Suprapubic skin (tissue), 4 donors: ENCODE measurements at places on chromosomes 7 and 10.

DNA sequence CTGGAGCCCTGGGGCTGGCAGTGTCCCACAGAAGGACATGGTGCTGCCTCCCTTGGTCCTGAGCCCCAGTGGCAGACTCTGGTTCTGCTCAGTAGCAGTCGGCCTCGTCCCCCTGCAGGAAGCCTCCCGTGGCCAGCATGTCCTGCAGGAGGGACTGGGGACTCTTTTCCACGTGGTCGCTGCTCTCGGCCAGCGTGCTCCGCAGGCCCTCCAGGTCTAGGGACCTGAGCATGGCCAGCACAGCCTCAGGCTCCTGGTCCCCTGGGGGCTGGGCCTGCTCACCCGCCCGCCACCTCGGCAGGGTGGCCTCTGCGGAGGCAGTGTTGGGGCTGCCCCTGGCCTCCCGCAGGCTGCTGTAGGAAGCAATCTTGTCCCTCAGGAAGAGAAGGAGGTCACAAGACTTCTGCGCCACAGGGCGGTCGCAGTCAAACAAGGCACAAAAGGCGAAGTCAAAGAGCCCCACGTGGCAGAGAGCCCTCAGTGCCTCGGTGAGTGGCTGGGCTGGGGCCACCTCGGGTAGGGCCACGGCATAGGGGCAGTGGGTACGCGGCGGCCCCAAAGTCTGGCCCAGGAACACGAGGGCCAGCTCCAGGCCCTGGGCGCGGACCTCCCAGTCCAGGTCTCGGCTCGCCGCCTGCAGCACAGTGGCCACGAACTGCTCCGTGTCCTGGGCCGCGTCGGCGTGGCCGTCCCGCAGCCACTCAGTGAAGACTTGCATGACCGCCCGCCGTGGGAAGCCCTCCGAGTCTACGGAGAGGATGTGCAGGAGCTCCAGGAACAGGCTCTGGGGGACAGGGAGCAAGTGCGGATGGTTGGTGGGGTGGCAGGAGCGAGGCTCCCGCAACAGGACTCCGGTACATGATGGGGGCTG is 17.1 kb downstream of the BRAT1 start:
- DNase-seq, result no peak

- no peak for DNase-seq
These were observed 23.0 kb downstream of the IDE start for GRCh38 chr10:92550924-92551323.

DNA sequence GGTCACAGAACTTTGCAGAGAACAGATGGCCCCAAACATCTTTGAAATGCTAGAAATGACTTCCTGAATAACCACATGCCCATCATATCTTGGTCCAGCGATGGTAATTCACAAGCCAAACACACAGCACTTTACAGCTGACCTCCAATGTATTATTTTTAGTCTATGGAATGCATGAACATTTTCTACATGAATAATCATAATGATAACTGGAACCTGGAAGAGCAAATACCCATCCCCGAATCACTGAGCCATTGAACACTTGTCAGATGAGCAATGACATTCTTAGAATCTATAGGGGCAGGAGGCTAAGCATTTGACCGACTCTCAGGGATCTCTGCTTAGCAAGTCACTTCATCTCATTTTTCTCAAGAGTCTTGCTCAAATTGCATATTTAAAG is 167.3 kb downstream of the CREB5 start:
- no peak for DNase-seq

DNA sequence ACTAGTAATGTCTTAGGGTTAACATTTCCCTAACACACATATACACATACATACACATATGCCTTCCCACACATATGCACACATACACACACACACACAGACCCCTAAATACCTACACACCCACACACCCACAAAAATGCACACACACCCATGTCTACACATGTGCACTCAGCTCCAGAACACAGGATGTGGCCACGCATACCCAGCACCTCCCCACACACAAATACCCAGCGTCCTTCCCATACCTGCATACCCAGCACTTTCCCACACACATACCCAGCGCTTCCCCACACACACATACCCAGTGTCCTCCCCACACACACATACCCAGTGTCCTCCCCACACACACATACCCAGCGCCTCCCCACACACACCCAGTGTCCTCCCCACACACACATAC is 534.9 kb downstream of the DNAJB6 start:
- DNase-seq, result no peak

DNA sequence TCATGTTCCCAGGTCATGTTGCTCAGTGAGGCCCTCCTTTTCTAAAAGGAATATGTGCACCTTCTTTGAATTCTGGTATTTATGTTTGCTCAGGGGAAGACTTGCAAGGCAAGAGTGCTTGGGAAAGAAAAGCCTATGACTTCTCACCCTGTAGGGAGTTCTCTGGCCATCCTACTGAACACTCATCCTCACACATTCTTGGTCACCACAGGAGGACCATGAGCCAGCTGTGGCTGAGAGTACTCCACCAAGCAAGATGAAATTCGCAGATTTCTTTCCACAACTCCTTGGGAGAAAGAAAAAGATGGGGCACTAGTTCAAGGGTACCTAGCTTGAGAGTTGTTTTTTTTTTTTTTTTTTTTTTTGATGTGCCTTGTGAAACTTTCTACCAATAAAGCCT is 179.6 kb downstream of the FZD1 start:
- no peak for DNase-seq
